ENCODE measurements at places on chromosomes 3 and 15.

- DNase-seq: no peak
Observed at GRCh38 chr3:79427081-79427480, 340.7 kb downstream of the ROBO1 start.

- no peak for DNase-seq
Observed at GRCh38 chr3:37872413-37873160, 10.9 kb downstream of the CTDSPL start.

- no peak for DNase-seq
Observed at GRCh38 chr3:17398959-17399551, 343.4 kb downstream of the TBC1D5 start.

- no peak for DNase-seq
Observed at GRCh38 chr3:107493134-107493533, 29.6 kb upstream of the BBX start.

- no peak for DNase-seq
Observed at GRCh38 chr15:99143655-99144610, 39.1 kb downstream of the SYNM start.

- no peak for DNase-seq
Observed at GRCh38 chr3:13220991-13221390, 147.8 kb upstream of the IQSEC1 start.

GRCh38 chr3:149013726-149014125 is 22.4 kb downstream of the GYG1 start:
- DNase-seq: no peak

GRCh38 chr3:4416961-4417360 is 50.1 kb downstream of the SUMF1 start:
- DNase-seq: no peak

DNA sequence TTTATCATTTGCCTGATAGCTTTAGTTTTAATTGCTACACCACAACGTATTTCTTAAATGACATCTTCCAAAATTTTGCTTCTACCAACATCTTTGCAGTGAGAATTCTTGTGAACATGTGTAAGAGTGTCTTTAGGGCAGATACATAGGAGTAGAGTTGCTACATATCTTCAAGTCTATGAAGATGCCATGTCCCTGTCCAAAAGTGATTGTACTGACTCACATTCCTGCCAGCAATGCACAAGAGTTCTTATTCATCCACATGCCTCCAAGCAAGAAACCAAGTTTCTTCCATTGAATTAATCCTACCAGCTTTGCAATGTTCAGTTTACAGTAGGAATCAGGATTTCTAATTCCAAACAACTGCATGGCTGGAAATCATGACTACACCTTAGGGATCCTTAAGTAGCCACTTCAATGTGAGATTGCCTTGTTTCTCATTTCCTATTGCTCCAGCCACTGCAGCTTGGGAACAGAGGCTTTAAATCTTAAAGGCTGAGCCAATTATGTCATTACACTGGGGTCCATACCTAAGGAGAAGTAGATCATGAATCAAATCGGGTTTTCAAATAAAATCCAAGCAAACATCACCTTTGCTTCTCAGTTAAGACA is 44.5 kb downstream of the BCL2L10 start:
- no peak for DNase-seq

GRCh38 chr3:167497903-167498302 is 24.1 kb upstream of the SERPINI2 start:
- DNase-seq: no peak

DNA sequence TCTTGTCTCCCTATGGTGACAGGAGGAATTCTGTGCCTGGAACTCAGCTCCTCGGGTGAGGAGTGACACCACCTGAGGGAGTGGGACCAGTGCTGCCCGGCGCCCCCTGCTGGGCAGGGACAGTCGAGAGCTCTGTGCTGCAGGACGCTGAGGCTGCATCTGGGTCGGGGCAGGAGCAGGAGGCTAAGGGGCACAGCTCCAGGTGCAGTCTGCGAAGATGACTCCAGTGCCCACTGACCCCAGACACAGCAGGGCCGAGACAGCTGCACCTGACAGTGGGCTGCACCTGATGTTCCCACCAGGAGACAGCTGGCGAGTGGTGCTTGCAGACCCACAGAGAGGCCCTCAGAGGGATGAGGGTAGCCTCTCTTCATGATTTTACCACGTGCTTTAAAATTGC is 152.9 kb downstream of the ATP10A start:
- peak; percentile 29 for DNase-seq

DNA sequence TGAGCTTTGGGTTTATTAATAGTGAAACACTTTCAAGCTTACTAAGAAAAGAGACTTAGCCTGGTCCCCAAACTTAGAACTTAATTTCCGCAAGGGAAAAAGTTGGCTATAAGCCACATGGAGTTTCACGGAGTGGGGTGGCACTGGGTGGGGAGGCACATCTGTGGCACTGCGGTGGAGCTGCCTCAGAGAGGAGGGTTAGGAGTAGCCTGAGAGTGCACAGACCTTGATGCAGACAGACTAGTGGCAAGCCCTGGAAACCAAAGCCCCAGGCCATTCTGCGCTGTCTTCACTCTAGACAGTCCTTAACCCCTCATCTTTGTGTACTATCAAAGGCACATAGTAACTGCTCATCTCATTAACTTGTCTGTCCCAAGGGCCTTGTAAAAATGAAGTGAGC is 22.0 kb downstream of the CXCR6 start:
- no peak for DNase-seq

DNA sequence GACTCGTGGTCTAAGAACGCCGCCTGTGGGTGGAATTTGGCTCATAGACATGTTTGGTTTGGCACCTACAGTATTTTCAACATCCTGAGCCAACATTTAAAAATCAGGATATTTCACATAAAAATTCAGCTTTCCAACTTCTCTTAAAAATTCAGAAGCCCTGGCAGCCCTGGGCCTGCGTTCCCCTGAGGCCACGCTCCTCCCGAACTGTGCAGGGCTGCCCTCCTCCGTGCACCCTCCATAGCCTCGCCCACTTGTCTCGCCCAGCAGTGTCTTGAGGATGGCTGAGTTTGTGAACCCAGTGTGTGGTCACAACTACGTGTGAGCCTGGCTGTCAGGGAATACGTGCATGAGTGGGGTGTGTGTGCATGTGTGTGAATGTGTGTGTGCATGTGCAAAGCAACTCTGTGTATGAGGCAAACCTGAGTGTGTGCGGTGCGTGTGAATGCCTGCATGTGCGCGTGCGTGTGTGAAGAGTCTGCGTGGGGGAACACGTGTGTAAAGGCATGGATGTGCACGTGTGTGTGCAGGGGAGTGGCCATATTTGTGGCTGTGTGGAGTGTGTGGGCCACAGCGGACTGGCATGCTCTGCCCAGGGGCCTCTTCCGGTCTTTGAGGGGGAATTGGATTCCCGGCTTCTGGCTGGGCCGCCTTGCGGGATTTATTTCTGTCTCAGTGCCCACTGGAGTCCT is 30.9 kb downstream of the PTH1R start:
- DNase-seq: no peak

- no peak for DNase-seq
Observed at GRCh38 chr15:81573098-81573746, 199.2 kb upstream of the TMC3 start.

DNA sequence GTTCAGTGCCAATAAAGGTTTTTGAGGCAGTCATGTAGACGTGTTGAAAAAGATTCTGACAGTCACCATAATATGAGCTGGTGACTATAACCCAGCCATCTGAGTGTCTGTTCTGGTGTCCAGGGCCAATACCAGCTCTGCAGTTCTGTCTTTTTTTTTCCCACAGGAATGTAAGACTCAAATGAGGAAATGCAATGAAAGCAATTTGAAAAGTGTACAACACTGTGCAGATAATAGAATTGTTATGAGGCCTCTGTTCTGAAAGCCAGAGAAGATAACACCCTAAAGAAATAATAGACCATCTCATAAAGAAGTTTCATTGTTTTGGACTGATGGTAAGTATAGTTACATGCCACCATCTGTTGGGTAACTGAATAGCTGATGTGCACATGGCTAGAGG is 57.1 kb downstream of the CLDN1 start:
- DNase-seq: no peak

GRCh38 chr15:96232335-96232734 is 98.2 kb upstream of the NR2F2 start:
- DNase-seq: no peak

- DNase-seq: no peak
Observed at GRCh38 chr3:77370413-77370812, 330.5 kb downstream of the ROBO2 start.

- no peak for DNase-seq
Observed at GRCh38 chr15:92661069-92661468, 5.5 kb upstream of the FAM174B start.

- DNase-seq: no peak
Observed at GRCh38 chr3:23805210-23805632, 534 bp upstream of the UBE2E1 start.

- no peak for DNase-seq
Observed at GRCh38 chr3:141663993-141664392, 74.1 kb upstream of the RNF7 start.

DNA sequence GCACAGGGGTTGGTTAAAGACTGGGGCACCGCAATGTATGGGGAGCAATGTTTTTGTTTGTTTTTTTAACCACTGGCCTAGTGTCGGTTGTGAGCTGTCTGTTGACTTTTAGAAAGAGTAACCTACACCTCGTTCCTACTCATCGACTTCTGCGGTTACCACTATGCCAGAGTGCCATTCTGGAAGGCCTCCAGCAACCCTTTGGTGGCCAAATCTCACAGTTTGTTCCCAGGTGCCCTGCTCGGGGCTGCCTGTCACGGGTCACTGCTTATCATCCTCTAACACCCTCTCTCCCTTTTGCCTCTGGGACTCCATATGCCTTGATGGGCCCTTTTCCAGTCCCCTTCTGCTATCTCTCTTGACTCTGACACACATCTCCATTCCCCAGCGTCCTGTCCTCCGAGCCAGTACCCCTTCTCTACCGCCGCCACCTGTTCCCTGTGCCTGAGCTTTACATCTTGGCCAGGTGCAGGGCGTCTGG is 290.4 kb upstream of the C2CD4B start:
- DNase-seq: no peak

DNA sequence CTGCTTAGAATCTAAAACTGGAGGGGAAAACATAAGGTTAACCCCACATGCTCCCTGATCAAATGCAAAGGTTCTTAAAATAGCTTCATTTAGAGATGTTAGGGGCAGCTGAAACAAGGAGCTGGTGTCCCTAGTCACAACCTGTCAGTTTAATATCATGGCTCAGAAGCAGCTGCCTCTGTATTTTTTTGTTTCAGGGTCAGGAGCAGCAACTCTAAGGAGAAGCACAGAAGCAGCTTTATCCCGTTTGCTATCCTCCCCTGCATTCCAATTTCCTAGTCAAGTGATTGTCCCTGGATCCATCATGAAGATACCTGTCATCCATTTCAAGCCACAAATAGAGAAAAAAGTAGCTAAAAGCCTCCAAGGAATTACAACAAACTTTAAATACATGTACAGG is 4.1 kb downstream of the FILIP1L start:
- DNase-seq: no peak

- DNase-seq: no peak
Observed at GRCh38 chr3:55698831-55699230, 211.7 kb upstream of the WNT5A start.

- no peak for DNase-seq
Observed at GRCh38 chr3:174583396-174583795, 275.7 kb upstream of the NAALADL2 start.

- DNase-seq: no peak
Observed at GRCh38 chr3:135706758-135707375, 258.7 kb upstream of the PPP2R3A start.

DNA sequence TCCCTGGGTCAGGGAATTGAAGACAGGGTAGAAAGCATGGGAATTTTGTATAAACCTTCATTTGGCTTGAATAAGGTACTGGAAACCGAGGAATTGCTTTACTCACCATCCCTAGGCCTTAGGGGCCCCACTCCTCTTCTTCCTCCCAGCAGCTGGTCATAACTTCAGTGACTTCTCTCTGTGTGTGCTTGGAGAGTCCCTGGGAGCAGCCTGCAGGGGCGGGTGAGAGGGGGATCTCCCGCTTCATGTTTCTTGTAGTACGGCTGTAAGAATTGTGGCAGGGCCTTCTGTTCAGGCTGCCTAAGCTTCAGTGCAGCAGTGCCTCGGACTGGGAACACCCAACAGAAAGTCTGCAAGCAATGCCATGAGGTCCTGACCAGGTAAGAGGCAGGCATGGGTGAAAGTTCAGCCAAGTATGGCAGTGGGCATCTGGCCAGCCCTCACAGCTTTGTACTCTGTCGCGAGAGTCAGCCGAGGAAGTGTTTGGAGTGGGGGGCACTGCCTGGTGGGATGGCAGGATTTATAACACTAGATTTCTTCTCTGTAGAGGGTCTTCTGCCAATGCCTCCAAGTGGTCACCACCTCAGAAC is 1.7 kb upstream of the DNAJC17 start:
- DNase-seq: no peak

DNA sequence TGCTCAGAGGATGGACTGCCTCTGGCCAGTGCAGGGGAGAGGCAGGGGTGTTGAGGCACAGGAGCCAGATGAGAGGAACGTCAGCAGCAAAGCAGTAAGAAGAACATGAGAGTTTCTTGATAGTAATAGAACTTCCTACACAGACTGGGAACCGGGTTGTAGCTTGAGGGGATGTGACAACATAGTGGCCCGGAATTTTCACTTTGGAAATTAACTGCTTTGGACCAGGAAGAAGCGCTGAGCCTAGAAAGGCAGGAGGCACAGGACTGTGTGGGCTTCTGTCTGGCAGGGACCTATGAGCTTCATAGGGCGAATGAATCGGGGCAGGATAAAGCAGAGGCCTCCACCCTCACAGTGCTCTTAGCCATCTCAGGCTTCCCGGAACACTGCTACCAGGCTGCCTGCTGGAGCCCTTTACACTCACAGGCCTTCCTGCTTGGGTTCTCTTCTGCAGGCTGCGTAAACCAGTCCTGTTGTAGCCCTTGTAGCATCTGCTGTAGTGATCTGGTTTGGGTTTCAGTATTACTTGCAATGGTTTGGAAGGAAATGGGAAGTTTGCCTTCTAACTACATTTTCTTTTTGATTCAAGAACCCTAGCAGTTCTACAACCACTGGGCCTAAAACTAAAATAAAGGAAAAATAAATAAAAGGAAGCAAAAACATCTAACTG is 3.3 kb upstream of the ADPGK start:
- no peak for DNase-seq

GRCh38 chr3:136149667-136150066 is 46.5 kb downstream of the MSL2 start:
- DNase-seq: no peak

- no peak for DNase-seq
Observed at GRCh38 chr3:136749091-136749490, 3.1 kb downstream of the STAG1 start.

GRCh38 chr15:41934843-41935242 is 37.5 kb downstream of the EHD4 start:
- DNase-seq: peak; percentile 81

DNA sequence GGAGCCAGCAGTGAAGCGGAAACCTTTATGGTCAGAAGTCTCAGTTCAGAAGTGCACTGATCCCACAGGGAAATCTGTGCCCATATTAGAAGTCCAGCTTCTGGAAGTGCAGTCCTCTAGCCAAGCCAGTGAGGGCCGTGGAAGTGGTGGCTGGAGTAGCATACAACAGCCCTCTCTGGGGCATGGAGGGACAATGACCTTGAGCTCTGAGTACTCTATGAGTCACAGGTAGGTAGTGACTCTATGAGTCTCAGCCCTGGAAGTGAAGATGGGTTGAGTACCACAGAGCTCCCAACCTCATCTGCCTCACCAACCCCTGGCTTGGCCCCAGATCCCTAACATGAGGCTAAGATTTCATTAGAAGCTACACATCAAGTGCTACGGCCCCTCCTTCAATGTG is 205.9 kb upstream of the PPP2R3A start:
- no peak for DNase-seq

All from CD4-positive, alpha-beta T cell treated with Interleukin-15 for 4 hours (primary cell).